ENCODE measurements at places on chromosomes 12 and 14. TPM values are rescaled to one million over a fixed set of nuclear protein-coding genes. Genes with fewer than 3 reads are reported as not detected.

Gene TAS2R9
- not detected for polyA plus RNA-seq

Gene PSME2
- 158 TPM for polyA plus RNA-seq

Gene DAO
- 0.58 TPM for polyA plus RNA-seq

Gene SYNE3
- polyA plus RNA-seq = 2.5 TPM

Gene SLC25A47
- not detected for polyA plus RNA-seq

Gene PTPRO
- 257 TPM for polyA plus RNA-seq

Data from left kidney (tissue), 8 donors.